Sigmoid colon (tissue), 7 donors: ENCODE measurements at places on chromosomes 7 and 10. TPM values are rescaled to one million over a fixed set of nuclear protein-coding genes. Genes with fewer than 3 reads are reported as not detected.

SSC4D gene
- not detected for total RNA-seq

GPNMB gene
- total RNA-seq = 88.1 TPM

TET1 gene
- total RNA-seq = 6.4 TPM

KIN gene
- 5.9 TPM for total RNA-seq

BMPER gene
- 1.1 TPM for total RNA-seq

GRCh38 chr7:42227541-42227935 is 9.5 kb downstream of the GLI3 start:
- no peak for DNase-seq

DNA sequence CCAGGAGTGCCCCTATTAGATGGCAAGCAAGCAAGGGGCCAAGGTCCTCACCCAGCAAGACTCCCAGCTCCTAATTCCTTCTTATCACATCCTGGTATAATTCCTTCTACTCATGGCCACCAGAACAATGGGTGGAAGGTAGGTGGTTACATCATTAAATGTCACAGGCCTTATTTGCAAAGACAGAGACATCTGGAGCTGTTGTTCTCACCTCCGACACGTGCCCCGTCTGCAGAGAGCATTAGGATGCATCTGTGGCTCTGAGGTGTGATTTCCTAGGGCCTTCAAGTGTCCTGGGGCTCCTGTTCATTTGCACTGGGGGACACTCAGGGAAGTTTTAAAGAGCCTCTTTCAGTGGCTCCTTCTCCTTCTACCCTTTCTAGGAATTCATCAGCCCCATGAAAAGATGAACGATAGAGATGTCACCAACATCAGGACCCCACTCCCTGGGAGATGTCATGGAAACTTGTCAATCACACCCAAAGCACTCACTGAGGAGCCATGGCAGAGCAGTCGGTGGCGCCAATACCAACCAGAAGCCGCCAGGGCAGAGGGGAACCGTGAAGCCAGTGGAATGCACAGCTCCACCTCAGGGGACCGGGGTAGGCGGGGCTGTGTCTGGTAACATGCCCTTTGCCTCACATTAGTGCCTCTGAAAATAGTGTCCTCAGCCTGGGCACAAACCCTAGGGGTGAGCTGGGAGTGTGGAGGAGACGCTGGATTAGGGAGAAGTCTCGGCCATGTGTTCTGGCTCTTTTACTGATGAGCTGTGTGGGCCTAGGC is 2.9 kb upstream of the ATP6V0E2 start:
- DNase-seq = no peak

GRCh38 chr10:133084491-133084890 is 3.2 kb upstream of the ADGRA1 start:
- no peak for DNase-seq

DNA sequence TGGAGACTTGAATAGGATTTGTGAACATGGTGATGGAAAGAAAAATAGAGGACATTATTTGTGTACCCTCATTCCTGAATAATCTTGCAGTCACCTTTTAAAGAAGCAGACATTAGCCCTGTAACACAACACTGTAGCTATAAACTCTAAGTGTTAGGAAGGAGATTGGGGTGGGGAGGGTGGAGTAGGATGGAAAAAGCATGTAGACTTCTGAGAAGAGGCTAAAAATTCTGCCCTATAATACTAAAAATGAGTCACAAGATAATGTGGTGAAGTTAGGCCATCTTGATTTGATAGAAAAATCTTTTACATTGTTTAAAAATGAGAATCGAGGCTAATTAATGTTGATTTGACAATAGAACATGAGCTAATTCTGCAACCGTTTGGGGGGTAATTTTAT is 128.8 kb downstream of the LCOR start:
- no peak for DNase-seq

- DNase-seq = no peak
These were observed 116.1 kb upstream of the PALS2 start for GRCh38 chr7:24457219-24457558.

DNA sequence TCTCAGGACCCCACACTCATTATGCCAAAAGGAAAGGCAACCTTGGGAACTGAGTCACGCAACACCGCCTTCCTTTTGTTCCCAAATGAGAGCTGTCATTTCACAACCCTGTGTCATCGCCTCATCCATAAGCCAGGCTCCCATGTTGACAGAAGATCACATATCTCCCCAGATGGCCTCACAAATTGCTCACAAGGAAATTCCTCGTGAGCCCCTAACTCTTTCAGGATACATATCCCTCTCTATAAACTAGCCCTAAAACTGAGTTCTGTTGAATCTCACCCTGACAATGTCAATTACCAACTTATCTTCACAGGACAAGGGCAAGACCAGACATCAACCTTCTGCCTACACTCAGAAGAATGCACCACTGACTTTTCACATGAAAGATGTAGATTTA is 22.6 kb downstream of the CCDC3 start:
- no peak for DNase-seq

CHRM2 gene
- total RNA-seq = 100 TPM

GRCh38 chr10:11631890-11632587 is 20.6 kb upstream of the USP6NL start:
- DNase-seq = no peak

DNA sequence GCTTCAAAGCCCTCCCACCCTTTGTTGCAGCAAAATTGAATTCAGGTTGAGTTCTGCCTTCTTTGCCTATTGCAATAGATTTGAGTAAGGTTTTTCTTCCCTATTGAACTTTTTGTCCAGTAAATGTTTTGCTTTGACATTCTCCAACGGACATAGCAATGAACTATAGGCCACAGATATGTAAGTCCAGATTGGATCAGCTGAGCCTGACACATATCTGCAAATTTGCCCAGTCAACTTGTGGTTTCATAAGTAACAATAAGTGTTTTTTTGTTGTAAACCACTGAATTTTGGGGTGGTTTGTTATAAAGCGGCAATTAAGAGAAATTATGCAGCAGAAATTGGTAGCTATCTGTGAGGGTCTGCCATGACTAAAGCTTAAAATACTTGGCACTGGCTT is 332.1 kb upstream of the SORCS1 start:
- no peak for DNase-seq

UCMA gene
- not detected for total RNA-seq

- DNase-seq = no peak
These were observed 157.0 kb downstream of the TPST1 start for GRCh38 chr7:66362136-66362535.

- DNase-seq = no peak
These were observed 227.6 kb upstream of the IMMP2L start for GRCh38 chr7:111789870-111790269.

DNA sequence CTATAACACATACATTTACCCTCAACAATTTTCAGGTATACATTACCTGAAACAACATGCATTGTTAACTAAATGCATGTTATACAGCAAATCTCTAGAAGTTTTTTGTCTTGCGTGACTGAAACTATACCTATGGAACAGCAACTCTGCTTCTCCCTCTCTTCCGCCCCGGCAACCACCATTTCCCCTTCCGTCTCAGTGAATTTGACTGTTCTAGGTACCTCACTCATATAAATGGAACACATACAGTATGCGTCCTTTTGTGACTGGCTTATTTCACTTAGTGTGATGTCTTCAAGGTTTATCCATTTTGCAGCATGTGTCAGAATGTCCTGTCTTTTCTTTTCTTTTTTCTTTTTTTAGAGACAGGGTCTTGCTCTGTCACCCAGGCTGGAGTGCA is 22.5 kb downstream of the CALHM2 start:
- DNase-seq = no peak

GRCh38 chr10:131475043-131475442 is 163.5 kb upstream of the TCERG1L start:
- no peak for DNase-seq

AGR2 gene
- total RNA-seq = not detected

CDH23 gene
- 3.4 TPM for total RNA-seq

DNA sequence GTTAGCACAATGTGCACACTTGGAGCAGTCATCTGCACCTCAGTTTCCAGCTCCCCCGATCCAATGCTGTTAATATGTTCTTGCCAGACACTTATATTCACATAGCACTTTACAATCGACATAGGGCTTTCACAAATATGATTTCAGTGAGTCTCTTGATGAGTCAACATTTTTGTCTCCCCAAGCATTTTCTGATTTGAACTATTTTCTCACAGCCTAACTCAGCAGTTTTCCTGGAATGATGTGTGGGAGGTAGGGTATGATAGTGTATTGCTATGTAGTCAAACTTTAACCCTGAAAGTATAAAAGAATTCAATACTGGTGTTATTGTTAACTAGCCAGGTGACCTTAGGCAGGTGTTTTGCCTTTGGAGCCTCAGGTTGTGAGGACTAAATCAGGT is 82.5 kb upstream of the LRGUK start:
- DNase-seq = no peak

GRCh38 chr10:77320971-77321471 is 316.6 kb downstream of the KCNMA1 start:
- DNase-seq = no peak

GRCh38 chr10:102242118-102242485 is 790 bp upstream of the PITX3 start:
- no peak for DNase-seq

FKBP14 gene
- 11.1 TPM for total RNA-seq

DNA sequence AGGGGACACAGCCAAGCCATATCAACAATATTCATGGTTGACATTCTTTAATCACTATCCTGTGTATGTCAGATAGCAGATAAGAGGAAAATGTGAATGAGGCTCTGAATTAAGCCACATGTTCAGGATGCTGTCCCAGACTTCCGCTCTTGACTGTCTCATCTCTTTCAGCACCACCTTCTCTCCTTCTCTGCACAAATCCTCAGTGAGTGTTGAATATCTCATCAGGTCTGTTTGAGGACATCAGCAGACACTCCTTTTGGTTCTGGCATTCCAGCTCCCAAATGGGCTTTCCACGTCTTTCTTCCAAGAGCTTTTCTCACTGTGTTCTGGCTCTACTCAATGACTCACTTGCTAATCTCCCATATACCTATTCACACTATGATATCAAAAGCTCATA is 321.7 kb downstream of the GALNT17 start:
- DNase-seq = no peak

TAS2R3 gene
- 3.8 TPM for total RNA-seq
